Activated CD4-positive, alpha-beta T cell treated with anti-CD3 and anti-CD28 coated beads for 36 hours (primary cell): ENCODE measurements at places on chromosomes 2 and 18. TPM values are rescaled to one million over a fixed set of nuclear protein-coding genes. Genes with fewer than 3 reads are reported as not detected.
A peak's percentile ranks its signal among the peaks of the same experiment; 100 is the strongest.

COA5 gene
- total RNA-seq, result 17.7 TPM

- H3K4me3 ChIP-seq, result no peak overlapping the region
- no peaks in the 10 kb centered on the region for H3K36me3 ChIP-seq
- DNase-seq, result no peak
- H3K27me3 ChIP-seq, result peaks cover 1% of the 10 kb centered on the region
These were observed 168.3 kb downstream of the ASB1 start for GRCh38 chr2:238594796-238595749.

AFF3 gene
- total RNA-seq, result 5.6 TPM

DNA sequence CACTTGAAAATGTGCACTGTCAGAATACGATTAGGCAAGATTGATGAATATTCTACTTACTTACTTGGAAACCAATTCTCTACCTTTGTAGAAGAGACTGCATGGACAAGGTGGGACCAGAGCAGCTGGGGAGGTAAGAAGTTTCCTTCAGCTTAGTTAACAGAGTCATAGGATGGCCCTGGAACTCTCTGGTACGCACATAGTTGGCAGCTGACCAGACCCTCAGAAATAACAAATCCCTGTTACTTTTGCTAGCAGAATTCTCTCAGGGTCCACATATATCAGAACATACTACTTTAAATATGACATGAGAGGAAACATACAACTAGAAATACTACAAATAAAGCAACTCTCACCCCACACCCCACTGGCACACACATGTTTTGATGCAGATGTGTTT, 24.8 kb upstream of the STAT1 start:
- DNase-seq, result no peak
- H3K36me3 ChIP-seq, result peaks cover 39% of the 10 kb centered on the region
- no peaks in the 10 kb centered on the region for H3K27me3 ChIP-seq
- H3K4me1 ChIP-seq, result peaks cover 34% of the 10 kb centered on the region

GRCh38 chr2:212737392-212738172, 199.0 kb upstream of the ERBB4 start:
- H3K27me3 ChIP-seq, result no peaks in the 10 kb centered on the region
- no peak overlapping the region for H3K4me3 ChIP-seq
- no peak for DNase-seq
- no peaks in the 10 kb centered on the region for H3K36me3 ChIP-seq
- no peak overlapping the region for H3K27ac ChIP-seq
- H3K4me1 ChIP-seq, result no peaks in the 10 kb centered on the region

GRCh38 chr2:47226132-47226922, 71.2 kb upstream of the STPG4 start:
- no peak overlapping the region for H3K4me3 ChIP-seq
- H3K27me3 ChIP-seq, result no peaks in the 10 kb centered on the region
- DNase-seq, result no peak
- no peaks in the 10 kb centered on the region for H3K4me1 ChIP-seq

GRCh38 chr2:174529916-174530315, 43.1 kb upstream of the GPR155 start:
- H3K27me3 ChIP-seq, result no peaks in the 10 kb centered on the region
- DNase-seq, result no peak
- no peak overlapping the region for H3K27ac ChIP-seq
- H3K4me3 ChIP-seq, result no peak overlapping the region

FBXO48 gene
- 2.0 TPM for total RNA-seq

DNA sequence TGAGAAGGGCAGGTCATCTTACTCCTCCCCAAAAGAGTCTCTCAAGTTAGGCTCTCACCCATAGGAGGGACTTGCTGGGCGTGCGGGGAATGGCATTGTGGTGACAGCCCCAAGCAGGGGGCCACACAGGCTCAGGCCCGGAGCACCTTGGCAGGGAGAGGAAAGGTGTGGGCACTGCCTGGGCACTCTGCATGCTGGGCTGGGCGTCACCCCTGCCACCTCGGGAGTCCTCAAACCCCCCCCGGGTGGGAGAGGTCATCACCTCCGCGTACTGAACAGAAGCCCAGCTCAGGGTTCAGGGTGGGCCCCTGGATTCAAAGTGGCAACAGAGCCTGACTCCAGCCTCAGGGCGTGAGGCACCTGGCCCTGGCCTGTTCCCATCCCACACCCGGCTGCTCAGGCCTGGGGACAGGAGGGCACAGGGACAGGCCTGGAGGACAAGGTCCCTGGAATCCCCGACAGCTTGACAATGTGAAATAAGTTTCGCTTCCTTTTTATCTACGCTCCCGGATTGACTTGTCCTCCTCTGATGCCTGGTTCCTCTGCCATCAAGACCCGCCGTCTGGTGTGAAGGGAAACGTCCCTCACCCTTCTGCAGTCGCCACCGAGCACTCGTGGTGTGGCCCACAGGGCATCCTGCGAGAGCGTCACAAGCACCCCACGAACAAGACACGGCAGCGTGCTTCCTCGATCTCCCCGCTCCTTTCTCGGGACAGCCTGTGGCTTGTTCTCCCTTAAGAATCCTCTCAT, 97.8 kb downstream of the HDAC4 start:
- peaks cover 45% of the 10 kb centered on the region for H3K4me1 ChIP-seq
- peak; percentile 6 for DNase-seq
- H3K4me3 ChIP-seq, result no peak overlapping the region
- H3K36me3 ChIP-seq, result peaks cover 1% of the 10 kb centered on the region
- peak overlapping the region; percentile 37 for H3K27ac ChIP-seq
- H3K27me3 ChIP-seq, result peaks cover 4% of the 10 kb centered on the region

- H3K27me3 ChIP-seq, result no peaks in the 10 kb centered on the region
- peaks cover 2% of the 10 kb centered on the region for H3K36me3 ChIP-seq
- H3K4me1 ChIP-seq, result peaks cover 20% of the 10 kb centered on the region
- no peak overlapping the region for H3K27ac ChIP-seq
These were observed 95.4 kb downstream of the PRKCE start for GRCh38 chr2:45746888-45747287.

DNA sequence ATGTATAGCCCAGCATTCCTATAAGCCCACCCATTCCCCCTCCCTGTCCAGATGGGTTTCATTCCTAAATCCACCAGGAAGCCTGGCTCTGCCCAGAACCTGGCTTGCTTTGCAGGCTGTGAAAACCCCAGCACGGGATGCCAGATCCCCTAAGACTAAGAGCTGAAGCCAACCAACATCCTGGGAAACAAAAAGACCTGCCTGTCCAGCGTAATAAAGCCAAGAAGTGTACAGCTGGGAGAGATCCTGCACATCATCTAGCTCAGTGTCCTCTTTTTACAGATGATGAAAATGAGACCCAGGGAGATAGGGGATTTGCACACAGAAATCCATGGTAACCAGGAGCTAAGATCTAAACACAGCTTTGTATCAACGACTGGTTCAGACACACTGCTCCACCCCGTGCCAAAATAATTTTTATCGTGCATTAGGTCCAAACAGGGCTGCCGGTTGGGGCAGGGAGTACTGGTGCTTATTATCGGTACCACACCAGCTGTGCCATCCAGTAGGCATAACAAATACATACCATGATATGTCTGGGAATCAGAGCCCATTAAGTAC, 2.9 kb downstream of the RND3 start:
- no peaks in the 10 kb centered on the region for H3K36me3 ChIP-seq
- no peak for DNase-seq
- H3K27ac ChIP-seq, result no peak overlapping the region
- peaks cover 51% of the 10 kb centered on the region for H3K27me3 ChIP-seq
- peaks cover 10% of the 10 kb centered on the region for H3K4me1 ChIP-seq
- H3K4me3 ChIP-seq, result no peak overlapping the region

- H3K27me3 ChIP-seq, result no peaks in the 10 kb centered on the region
- no peaks in the 10 kb centered on the region for H3K36me3 ChIP-seq
- H3K27ac ChIP-seq, result no peak overlapping the region
- no peak for DNase-seq
- H3K4me3 ChIP-seq, result no peak overlapping the region
- H3K4me1 ChIP-seq, result no peaks in the 10 kb centered on the region
These were observed 806.5 kb downstream of the TDRD15 start for GRCh38 chr2:21930226-21930625.

GRCh38 chr2:157348291-157348921, 22.8 kb upstream of the ERMN start:
- H3K27ac ChIP-seq, result peak overlapping the region; percentile 4
- no peaks in the 10 kb centered on the region for H3K27me3 ChIP-seq
- peaks cover 36% of the 10 kb centered on the region for H3K4me1 ChIP-seq

DNA sequence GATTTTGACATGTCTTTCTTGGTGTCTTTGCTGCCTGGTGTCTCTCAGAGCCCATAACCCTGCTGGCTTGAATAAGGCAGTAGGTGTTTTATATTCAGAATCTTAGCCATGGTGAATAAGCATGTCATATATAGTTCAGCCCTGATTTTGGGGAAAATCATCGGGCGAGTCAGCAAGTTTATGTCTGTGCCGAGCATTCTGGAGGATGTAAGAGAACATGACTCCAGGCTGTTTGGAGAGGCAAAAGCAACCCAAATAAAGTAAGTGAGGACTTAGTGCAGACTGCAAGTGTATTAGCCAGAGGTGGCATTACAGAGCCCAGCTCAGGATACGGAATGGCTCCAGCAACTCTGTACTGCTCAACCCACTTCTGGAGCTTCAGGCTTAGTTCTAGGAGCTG, 50.3 kb downstream of the TCF7L1 start:
- no peak overlapping the region for H3K27ac ChIP-seq
- no peak for DNase-seq
- H3K4me3 ChIP-seq, result no peak overlapping the region
- H3K27me3 ChIP-seq, result peaks cover 2% of the 10 kb centered on the region
- H3K4me1 ChIP-seq, result no peaks in the 10 kb centered on the region
- no peaks in the 10 kb centered on the region for H3K36me3 ChIP-seq

ACKR3 gene
- 2.4 TPM for total RNA-seq

GRCh38 chr2:25743132-25743830, 69.9 kb upstream of the DTNB start:
- H3K4me1 ChIP-seq, result peaks cover 22% of the 10 kb centered on the region
- peaks cover 38% of the 10 kb centered on the region for H3K36me3 ChIP-seq
- DNase-seq, result no peak

DNA sequence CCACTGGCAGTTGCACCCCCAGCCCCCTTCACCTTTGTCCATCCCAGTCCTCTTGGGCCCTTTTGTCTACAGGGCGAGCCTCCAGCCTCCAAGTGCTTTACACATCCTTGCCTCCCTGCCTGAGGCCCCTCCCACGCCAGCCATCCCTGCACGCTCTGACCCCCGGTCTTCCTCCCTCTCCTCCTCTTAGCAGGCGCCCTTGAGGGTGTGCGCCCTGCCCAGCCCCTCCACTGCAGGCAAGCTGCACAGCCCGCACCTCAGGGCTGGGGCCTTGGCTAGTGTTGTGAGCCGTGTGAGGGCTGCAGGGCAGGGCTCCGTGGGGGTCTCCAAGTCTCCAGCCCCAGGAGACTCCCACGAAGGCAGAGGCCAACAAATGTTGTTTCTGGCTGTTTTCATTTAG, 6.9 kb downstream of the BOK start:
- H3K4me3 ChIP-seq, result no peak overlapping the region
- H3K4me1 ChIP-seq, result no peaks in the 10 kb centered on the region
- DNase-seq, result no peak
- H3K27me3 ChIP-seq, result peaks cover 3% of the 10 kb centered on the region

LAMA3 gene
- total RNA-seq, result 0.09 TPM

DNA sequence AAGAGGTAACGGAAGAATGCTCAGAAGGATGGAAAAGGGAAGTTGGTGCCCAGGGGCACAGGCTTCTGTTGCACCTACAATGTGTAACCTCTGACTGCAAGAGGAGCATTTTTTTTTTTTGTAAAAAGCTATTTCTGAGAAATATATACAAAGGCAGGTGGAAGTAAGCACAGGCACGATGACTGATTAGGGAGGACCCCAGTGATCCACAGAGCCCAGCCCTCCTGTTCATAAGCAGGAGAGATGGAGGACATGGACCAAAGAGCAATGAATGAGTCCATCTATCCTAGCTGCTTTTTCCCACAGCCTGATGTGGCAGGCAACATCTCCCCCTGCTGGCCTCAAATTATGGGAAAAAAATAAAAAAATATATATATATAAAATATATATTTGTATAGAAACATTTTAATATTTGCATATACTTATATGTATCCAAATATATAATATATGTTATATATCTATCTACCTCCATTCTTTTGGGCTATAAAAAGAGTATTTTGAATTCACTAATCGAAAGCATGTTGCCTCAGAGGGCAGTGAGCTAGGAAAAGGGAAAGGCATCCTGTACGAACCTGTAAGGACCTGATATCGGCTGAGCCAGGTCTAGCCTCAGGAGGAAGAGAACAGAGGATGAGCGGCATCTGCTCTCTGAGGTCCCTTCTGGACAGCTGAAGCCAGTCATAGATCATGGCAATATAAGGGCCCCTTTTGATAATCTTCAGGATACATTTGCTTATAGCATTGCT, 166.0 kb upstream of the STK17B start:
- H3K36me3 ChIP-seq, result no peaks in the 10 kb centered on the region
- peaks cover 9% of the 10 kb centered on the region for H3K4me1 ChIP-seq
- no peak overlapping the region for H3K27ac ChIP-seq
- H3K27me3 ChIP-seq, result no peaks in the 10 kb centered on the region

GRCh38 chr2:84395820-84396219, 63.3 kb downstream of the SUCLG1 start:
- no peak overlapping the region for H3K27ac ChIP-seq
- H3K4me3 ChIP-seq, result no peak overlapping the region
- no peaks in the 10 kb centered on the region for H3K36me3 ChIP-seq
- H3K4me1 ChIP-seq, result no peaks in the 10 kb centered on the region
- H3K27me3 ChIP-seq, result peaks cover 2% of the 10 kb centered on the region
